Esophagus squamous epithelium (tissue), 5 donors: ENCODE measurements at places on chromosomes 5 and 9.

- no peak for DNase-seq
Observed at GRCh38 chr5:10555277-10555684, 8.6 kb upstream of the ANKRD33B start.

DNA sequence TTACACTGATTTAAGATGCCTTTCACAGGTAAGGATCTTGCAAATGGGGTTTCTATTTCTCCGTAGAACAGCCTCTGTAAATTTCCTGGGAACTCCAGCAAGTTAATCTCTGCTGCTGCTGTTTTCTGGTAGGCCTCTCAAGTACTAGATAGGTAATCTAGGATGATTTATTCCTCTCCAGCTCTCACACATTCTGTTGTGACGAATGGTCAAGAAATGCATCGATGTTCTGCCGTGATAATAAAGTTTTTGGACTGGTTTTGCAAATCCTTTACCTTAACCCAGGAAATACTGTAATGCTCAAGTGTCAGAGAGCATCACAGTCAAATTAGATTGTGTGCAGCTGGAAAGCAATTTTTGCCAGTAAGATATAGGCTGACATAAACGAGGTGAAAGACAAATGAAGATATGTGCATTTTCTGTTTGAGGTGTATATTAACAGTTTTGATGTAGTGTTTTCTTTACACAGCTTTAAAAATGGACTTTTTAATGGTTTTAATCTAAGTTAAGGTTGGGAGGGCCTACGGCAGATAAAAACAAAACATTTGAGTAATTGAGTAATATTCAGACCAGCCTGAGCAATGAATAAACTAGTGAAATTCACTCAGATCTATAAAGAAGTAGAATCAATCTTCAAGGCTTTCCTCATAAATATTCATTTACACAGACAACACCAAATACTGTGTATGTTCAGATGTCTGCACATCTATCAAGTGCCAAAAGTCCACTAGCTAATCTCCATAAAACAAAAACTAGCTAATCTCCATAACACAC is 300.6 kb upstream of the EDIL3 start:
- no peak for DNase-seq

DNA sequence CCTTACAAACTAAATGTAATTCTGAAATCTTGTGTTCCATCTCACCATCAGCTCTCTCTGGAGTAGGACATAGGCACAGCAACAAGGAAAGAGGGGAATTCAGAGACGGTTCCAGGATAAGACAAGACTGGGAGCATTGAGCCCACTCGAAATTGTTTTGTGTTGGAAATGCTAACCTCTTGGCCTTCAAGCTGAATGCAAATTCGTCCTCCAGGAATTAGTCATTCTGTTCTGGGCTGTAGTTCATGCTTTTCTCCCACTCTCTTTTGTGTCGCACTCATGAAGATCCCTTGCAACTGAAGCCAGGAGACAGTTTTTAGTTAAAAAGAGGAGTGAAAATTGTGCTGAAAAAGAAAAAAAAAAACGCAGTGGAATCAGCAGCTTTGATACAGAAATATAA is 121.7 kb upstream of the SEMA6A start:
- no peak for DNase-seq

DNA sequence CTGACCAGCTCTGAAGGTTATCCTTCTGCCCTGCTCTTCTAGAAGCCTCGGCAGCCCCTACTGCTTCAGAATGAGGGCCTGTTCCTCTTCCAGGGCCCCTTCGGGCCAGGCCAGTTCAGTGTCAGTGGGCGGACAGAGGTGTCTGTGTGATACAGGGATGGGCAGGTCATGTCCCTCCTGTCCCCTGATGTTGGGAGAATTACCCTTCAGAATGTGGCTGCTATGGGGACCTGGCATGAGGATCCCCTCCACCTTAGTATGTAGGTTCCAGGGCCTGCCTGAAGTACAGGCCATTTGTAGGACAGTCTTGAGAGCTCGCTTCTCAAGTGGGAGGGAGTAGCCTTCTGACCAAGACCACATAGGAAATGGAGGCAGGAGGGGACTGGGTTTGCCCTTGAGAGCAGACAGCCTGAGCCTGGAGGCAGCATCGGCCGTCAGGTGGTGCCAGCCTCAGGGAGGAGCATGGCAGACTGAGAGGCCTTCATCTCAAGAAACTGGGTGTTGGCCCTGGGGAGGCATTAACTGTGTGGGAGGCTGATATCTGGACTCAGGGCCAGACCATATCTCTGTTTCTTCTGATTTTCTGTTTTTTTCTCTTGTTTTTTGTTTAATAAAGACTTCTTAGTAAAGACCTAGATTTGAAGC is 32.0 kb downstream of the ANGPTL2 start:
- no peak for DNase-seq

GRCh38 chr5:3002230-3002629 is 250.8 kb upstream of the IRX2 start:
- no peak for DNase-seq

DNA sequence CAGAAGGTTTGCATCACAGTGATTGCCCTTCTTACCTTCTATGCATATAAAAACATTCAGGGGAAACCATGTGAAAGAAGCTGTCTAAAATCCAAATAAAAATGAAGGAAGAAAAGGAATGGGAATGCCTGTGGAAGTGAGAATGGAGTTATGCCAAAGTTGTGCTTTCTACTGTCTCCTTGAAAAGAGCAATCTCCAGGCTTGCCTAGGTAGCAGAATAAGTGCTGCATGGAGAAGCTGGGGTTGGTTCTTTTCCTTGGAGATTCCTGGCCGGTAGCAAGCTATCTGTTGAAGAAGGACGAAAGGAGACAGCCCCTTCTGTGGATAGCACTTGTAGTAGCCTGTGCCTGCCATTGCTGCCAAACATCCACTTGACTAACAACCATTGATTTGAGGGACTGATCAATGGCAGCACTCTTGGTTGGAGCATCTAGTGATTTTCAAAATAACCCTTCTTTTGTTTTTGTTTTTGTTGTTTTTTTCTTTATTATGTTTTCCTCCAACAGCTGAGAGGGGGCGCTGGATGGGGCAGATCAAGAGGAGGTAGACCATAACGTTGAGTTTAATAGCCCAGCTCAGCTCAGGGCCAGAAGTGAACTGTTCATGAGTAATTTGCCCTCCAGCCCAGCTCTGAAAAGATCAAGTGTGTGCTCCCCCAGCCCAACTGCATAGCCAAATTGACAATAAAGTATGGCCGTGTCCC is 1.6 kb downstream of the PLCXD3 start:
- no peak for DNase-seq

GRCh38 chr5:1405539-1406530 is 39.4 kb downstream of the SLC6A3 start:
- DNase-seq = no peak

- DNase-seq = no peak
Observed at GRCh38 chr9:32864971-32865370, 81.6 kb downstream of the TMEM215 start.

DNA sequence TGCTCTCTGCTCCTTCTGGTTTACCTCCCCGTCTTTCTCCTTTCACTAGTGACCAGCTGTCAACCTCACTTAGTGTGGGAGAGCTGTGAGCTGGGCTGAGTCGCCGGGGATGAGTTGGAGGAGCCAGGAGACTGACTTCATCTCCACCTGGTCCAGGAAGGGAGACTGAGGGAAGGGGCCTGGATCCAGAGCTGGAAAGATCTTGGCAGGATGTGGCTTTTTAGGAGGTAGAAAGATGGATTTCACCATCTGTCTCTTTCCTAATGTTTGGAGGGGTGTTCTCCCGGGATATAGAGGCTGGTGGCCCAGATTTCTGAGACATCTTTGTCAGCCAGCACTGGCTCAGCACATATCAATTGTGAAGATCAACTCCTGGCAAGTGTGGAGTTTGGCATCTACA is 37.1 kb upstream of the TNC start:
- no peak for DNase-seq

GRCh38 chr9:13873203-13873602 is 440.7 kb downstream of the NFIB start:
- no peak for DNase-seq

GRCh38 chr9:130766021-130766926 is 68.8 kb upstream of the ABL1 start:
- DNase-seq = no peak

DNA sequence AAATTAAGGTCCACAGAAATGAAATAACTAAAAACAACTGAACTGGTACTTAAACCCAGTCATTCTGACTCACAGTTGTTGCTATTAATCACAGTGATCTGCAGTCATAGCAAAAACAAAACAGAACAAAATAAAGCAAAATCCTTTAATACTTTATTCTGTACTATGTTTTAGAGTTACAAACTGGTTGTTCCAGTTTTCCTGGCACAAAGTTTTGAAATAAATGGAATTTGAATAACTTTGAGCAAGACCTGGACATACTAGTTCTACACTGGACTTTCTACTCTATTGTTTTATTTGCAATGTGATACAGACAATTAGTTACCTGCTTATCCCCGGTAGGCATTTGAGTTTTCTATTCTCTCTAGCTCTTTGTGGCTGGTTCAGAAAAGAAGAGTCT is 147.9 kb downstream of the DMRT2 start:
- DNase-seq = no peak

- DNase-seq = no peak
Observed at GRCh38 chr5:42579320-42579719, 156.1 kb downstream of the GHR start.

GRCh38 chr5:43061352-43062075 is 21.4 kb upstream of the ANXA2R start:
- no peak for DNase-seq

DNA sequence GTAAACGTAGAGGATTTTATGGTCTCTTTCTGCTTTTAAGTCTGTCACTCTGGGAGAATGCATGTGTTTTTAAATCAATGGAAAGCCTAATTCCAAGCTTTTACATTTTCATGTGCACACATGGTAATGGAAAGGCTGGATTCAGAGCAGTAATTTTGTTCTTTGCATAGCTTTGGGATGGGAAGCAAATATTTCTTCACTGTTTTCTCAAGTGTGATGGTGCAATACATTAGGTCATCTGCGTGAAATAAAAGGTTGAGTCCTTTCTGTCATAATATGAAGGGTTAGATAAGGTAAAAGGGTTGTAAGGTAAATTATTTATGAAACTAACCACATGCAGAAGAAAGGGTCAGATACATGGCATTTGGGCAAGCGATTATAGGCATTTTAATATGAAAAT is 88.2 kb upstream of the NR3C1 start:
- no peak for DNase-seq

DNA sequence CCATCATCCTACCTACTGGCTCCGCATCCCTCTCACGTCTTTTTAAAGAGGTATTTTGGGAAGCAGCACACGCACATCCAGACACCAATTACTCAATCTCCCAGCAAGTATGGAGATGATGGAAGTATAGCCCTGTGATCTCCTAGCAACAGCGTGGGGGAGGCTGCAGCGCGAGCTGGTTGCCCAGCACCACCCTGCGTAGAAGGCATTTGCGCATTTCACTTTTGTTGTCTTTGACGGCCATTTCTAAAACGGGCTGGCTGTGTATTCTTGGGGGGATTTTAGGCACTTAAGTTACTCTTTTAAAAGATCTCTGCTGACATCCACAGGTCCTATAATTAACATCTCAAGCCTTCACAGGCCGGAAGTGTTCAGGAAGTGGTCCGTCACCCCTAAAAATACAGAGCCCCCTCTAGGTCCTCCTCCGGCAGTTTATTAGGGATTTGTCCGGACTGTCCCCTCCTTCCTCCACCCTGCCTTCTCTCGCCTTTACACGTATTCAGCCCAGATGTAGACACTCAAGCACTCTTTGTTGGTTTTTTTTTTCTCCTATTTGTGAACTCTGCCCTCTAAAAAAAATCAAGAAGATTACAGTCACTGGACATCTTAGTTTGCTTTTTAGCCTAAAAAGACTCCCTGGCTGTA is 371.4 kb downstream of the NTRK2 start:
- no peak for DNase-seq

DNA sequence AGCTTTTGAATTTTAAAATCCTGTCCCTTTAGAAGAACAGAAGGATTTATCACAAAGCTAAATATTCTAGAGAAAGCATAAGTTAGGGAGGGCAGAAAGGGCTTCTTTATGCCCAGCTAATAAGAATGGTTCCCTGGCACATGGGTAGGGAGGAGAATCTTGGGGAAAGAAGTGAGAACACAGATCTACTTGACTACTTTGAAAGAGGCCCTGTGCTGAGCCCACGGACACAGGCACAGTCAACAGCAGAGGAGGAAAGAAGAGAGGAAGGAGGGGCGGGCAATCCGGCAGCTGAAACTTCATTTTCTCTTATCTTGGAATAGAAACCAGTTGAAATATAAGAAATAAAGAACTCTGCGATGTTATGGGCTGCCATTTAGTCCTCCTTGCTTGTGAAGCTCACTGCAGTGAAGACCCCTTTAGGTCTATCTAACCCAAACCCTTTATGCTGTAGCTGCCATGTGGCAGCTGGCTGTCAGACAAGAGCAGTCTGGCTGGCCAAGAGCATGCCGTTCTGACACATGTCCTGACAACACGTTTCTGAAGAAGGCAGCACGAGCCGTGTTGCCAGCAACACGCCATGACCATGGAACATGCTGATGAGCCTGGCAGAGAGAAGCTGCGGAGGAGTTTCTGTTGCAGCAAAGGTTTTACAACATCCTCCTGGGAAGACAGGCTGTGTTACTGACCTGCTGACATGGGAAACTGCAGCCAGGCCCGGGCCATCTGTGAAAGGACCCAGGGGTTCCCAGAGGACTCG is 34.2 kb downstream of the ABLIM3 start:
- DNase-seq = no peak

- DNase-seq = no peak
Observed at GRCh38 chr5:152439791-152440190, 34.7 kb upstream of the NMUR2 start.

DNA sequence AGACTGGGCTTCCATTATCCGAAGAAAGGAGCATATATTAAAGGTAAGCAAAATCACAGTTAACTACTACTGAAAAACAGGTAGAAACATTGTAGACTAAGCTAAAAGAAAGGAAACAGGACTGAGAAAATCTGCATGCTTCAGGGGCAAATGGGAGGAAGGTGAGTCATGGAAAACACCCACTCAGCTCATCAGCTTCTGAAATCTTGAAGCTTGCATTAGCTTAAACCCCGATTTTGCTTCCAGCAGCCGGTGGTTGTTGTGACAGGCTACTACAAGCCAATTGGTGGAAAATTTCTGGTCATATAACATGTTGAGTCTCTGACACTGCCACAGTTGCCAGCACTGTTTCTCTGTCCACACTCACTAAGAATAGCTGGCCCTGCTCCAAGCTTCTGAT is 179.6 kb upstream of the PUM3 start:
- no peak for DNase-seq

- no peak for DNase-seq
Observed at GRCh38 chr9:6367128-6367890, 39.1 kb downstream of the TPD52L3 start.

- no peak for DNase-seq
Observed at GRCh38 chr9:74748966-74749365, 138.8 kb downstream of the TRPM6 start.

- DNase-seq = no peak
Observed at GRCh38 chr5:106292654-106293053, 1378.1 kb downstream of the EFNA5 start.

DNA sequence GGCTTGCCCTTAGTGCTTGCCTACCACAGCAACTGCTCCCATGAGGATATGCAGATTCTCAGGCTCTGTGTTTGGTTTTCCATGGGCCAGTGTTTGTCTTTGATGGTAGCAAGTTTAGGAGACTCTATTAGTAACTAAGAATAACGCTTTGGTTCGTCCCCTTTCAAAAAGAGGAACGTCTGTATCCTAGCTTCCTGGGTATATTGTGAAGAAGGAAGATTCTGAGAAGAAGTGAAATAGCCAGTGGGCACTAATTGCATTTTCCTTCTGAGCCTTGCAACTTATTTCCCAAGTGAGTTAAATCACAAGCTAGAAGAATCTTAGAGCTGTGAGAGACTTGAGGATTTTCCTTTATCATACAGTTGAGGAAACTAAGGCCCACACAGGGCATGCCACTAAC is 376.8 kb downstream of the PIK3R1 start:
- DNase-seq = no peak
